ENCODE measurements at places on chromosomes 13 and 19. TPM values are rescaled to one million over a fixed set of nuclear protein-coding genes. Genes with fewer than 3 reads are reported as not detected.

ZNF837 gene
- 2.0 TPM for total RNA-seq

OSCAR gene
- total RNA-seq, result 0.38 TPM

DNA sequence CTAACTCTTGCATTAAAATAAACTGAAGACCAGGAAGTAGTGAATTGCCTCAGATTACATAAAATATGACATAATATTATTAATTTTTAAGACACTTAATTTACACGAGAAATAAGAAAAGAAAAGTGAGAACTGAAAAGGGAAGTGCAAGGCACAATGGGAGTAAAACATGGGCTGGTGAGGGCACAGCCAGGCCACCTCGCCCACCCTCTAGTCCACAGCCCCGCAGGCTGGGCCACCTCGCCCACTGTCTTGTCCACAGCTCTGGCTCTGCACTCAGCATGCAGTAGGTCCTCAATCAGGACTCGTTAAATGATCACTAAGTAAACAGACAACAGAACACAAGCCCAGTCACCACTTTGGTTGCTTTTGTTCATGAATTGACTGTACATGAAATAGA is 67.8 kb upstream of the ARHGEF7 start:
- DNase-seq, result no peak

DNA sequence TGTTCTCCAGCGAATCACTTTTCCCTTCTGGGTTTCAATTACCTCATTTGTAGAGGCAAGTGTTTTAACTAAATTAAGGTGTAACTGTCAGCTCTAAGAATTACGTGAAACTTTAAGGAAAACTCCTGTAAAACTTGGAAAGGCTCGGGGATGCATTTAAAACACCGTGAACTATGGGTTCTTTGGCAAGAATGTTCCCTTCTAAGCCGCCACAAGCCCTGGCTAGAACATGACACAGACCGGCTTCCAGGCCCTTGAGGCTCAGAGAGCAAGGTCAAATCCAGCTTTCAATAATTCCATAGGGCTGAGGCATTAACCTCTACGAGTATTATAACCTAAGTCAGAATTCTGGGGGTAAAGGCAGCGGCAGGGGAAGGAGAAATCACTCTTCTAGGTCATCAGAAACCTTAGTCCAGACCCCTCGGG is 685 bp downstream of the VWA8 start:
- no peak for DNase-seq

- no peak for DNase-seq
These were observed 9.2 kb downstream of the PAN3 start for GRCh38 chr13:28147495-28147894.

- DNase-seq, result no peak
These were observed 14.5 kb upstream of the CEACAM1 start for GRCh38 chr19:42542791-42543190.

DNA sequence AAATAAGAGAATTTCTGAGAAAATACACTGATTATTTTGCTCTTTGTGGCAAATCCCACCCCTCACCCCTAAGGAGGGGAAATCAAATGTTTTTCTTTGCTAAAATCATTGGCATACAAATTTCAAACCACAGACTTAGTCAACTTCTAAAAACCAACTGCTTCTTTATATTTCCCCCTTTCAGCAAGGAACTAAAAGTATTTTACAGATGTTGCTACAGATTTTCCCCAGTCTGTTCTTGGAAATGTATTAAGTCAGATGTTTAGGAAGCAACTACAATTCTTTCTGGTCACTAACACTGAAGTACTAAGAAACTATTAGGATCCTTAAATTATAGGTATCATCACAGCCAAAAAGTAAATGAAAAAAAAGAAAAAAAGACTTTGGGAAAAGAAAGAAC is 6.9 kb downstream of the MTMR6 start:
- DNase-seq, result no peak

DNA sequence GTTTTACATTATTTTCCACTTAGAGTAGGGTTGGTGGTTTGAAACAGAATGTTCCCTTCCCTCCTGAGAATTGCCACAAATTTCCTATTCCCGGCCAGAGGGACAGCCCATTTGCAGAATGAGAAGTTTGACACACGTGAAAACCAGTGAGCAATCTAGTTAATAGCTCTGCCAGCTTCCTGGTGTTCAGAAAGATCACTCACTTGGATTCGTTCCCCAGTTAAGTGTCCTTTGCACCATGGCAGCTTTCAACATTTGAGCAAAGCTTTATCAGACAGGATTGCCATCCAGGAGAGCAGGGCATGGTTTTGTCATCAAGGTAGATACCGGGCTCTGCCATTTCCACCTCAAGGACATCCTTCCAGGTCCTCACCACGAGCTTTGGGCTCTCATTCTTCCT is 28.2 kb downstream of the RASL11A start:
- DNase-seq, result no peak

Data from activated naive CD8-positive, alpha-beta T cell treated with anti-CD3 and anti-CD28 coated beads for 36 hours (primary cell).